ENCODE measurements at places on chromosomes 4 and X.

DNA sequence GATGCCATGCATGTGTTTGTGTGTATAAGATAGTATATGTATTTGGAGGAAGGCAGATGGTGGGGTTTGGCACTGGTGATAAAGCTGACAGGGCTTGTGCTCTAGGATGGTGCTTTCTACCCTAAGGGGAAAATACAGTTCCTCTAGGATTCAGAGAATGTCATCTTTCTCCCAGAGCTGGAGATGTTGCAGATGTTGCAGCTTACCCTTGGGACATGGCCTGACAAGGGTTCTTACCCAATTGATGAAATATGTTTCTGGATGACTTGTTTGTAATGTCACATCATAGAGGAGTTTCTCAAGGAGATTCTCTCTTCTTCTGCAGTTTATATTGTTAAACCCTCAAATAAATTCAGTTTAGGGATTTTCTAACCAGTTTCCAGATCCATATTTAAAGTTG lies 52.5 kb upstream of the PITX2 start:
- no peak for ATAC-seq

- ATAC-seq, result no peak
Measured at GRCh38 chr4:121564840-121565375, 131.9 kb downstream of the ANXA5 start.

DNA sequence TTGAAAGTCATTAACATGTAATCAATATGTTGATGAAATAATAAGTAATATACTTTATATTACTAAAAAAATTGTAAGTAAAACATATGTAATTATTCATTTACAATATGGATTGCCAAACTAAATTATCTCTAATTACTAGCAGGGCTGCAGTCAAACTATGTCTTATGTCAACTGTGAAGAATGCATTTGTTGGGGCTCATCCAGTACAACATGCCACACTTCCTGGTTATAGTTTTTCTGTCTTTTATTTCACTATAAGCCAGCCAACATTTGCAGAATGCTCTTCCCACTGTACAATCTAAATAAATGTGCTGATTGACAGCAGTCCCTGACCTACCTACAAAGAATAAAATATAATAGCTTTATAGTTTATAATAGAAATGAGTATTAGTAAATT lies 975.4 kb upstream of the NDST4 start:
- no peak for ATAC-seq

- ATAC-seq, result no peak
Measured at GRCh38 chr4:40976343-40976742, 226.6 kb downstream of the NSUN7 start.

- ATAC-seq, result peak; percentile 85
Measured at GRCh38 chr4:38078590-38079421, 118.6 kb downstream of the PTTG2 start.

GRCh38 chr4:122652379-122652778 lies 31.5 kb upstream of the IL21 start:
- ATAC-seq, result no peak

DNA sequence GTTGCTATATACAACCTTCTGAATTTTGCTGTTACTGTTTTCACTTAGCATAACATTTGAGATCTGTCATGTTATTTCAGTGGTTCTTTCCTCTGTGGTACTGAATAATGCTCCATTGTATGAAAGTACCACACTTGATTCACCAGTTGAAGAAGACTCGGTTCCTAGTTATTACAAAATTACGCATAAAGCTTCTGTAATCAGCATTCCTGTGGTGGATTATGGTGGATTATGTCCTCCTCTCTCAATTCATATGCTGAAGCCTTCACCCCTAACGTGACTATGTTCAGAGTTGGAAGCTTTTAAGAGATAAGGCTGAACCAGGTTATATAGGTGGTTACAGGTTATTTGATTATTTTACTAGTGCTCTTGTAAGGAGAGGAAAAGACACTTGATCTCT lies 2143.5 kb upstream of the AGA start:
- no peak for ATAC-seq

GRCh38 chr4:1602655-1603412 lies 81.3 kb downstream of the FAM53A start:
- no peak for ATAC-seq
